ENCODE measurements at places on chromosomes 2 and 18. TPM values are rescaled to one million over a fixed set of nuclear protein-coding genes. Genes with fewer than 3 reads are reported as not detected.

GRCh38 chr2:137168552-137168951 lies 403.2 kb downstream of the THSD7B start:
- DNase-seq: no peak

- no peak for DNase-seq
Measured at GRCh38 chr2:42353792-42354429, 7.1 kb downstream of the COX7A2L start.

DNA sequence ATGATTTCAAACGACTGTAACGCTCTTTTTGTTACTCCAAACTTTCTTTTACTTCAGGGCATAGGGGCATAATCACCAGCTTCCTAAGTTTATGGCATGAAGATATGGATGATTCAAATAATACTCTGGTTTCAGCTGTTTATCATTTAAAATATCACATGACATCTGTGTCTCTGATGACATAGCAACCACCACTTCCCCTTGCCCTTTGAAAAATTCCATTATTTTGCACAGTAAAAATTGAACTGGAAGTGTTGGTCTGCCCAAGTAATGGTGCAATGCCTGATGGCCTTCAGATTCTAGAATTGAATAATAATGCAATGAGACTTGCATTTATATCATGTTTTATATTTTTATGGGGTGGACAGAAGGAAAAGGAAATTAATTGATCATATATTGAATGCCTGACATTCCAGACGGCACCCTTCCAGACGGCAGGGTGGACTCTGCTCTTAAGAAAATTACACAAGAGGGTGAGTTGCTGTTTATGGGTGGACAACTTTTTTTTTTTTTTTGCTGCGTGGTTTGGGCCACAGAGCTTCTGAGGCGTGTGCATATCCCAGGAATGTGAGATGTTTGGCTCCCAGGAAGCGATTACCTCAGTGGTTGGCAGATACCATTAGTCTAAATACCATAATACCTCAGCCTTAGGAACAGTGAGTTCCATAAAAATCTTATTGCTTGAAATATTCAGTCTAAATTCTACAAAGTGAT lies 101.7 kb upstream of the ZNF521 start:
- DNase-seq: peak; percentile 7

GRCh38 chr18:78713726-78714125 lies 265.9 kb upstream of the SALL3 start:
- DNase-seq: no peak

GRCh38 chr2:112959109-112959812 lies 18.5 kb upstream of the IL36G start:
- DNase-seq: no peak

- no peak for DNase-seq
Measured at GRCh38 chr2:160063879-160064612, 1.6 kb upstream of the PLA2R1 start.

DNA sequence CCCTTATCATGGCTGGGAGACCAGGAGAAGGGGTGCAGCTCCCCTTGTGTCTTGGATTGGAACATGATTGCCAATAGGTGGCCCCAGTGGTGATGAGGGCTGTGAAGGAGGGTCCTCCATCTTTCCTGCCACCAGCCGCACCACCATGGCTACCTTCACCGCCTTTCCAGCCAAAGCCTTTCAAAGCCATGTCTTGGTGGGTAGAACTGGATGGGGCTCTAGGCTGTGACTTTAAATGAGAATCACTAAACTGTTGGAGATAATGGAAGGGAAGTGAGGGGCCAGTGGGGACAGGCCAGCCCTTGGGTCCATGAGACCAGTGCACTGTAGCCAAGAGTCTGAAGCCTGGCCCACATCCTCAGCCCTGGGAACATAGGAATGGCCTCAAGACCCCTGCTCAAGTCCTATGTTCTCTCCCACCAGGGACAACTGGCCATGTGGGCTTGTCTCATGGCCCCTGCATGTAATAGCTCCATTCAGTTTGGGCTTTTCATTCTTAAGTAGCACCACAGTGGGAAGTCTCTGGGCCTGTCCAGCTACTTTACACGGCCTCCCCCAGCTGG lies 345.7 kb downstream of the DYSF start:
- no peak for DNase-seq

DNA sequence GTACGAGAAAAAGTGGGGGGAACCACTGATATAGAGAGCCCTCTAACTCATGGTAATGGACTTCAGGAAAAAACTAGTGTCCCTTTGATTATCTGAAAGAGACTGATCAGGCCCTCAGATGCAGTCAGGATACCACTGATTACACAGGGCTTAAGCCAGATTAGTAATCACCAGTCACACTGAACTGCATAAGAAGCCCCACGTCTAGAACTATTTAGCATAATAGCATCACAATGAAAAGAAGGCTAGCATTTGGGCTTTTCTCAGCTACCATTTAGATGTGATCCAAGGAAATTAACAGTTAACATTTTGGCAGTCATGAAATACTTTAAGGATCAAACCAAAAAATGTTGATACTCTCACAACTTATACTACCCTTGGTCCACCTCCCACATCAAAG lies 813.1 kb upstream of the POU3F3 start:
- DNase-seq: no peak

- DNase-seq: no peak
Measured at GRCh38 chr18:76505614-76506013, 10.6 kb upstream of the ZNF516 start.

- DNase-seq: no peak
Measured at GRCh38 chr18:62778976-62779869, 63.9 kb downstream of the PHLPP1 start.

GRCh38 chr2:17470855-17471641 lies 47.2 kb downstream of the RAD51AP2 start:
- DNase-seq: no peak

GRCh38 chr2:17301437-17301836 lies 216.8 kb downstream of the RAD51AP2 start:
- no peak for DNase-seq

DNA sequence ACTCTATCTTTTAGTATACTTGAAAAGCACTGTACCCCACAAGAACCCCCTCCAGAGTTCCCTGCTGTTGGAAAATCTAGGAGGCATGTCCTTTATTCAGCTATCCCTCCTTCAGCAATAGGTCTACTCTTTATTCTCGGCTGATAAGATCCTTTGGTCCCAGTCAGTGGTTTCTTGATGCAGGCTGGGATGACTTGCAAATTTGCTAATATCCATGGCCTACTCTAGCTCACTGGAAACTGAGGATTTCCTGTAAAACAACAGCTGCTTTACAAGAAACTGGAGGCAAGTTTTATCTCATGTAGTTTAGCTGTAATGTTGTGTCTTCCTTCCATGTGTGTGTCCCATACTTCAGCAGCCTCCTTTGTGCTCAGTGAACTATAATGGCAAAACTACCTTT lies 183.9 kb upstream of the SCN7A start:
- DNase-seq: no peak

DNA sequence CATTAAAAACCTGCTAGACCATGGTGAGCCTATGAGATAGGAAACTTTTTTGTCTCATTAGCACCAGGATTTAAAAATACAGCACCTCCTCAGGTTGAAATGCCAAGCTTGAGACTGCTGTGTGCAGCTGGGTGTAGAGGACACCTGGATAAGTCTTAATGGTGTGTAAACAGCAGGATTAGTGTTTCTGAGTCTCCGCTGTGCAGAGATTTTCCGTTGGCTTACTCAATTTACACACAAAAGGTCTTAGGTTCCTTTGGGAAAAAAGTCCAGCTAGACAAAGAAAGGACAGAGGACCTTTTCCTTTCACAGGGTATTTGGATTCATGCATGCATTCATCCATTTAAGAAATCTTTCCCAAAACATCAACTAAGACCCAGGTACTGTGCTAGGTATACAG lies 168.1 kb downstream of the NRXN1 start:
- DNase-seq: no peak

GRCh38 chr2:101844055-101844635 lies 146.6 kb downstream of the MAP4K4 start:
- DNase-seq: no peak

- no peak for DNase-seq
Measured at GRCh38 chr18:9135081-9135911, 1.3 kb upstream of the ANKRD12 start.

GRCh38 chr2:54429811-54430551 lies 26.1 kb upstream of the SPTBN1 start:
- DNase-seq: no peak

DNA sequence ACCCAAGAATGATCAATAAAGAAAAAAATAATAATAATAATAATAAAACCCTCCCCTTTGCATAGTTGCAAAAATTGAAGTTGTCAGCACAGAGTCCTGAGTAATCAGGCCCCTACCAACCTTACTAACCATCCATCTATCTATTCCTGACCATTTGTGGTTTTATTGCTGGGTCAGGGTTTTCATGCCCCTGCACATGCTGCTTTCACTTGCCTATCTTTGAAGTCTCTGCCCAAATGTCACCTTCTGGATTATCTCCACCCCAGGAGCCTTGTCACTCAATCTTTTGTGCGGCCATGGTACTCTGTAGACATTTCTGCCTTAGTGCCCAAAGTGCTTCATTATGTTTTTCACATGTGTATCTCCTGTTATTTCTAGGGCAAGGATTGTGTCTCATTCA lies 35.1 kb downstream of the SLC30A6 start:
- DNase-seq: no peak

DNA sequence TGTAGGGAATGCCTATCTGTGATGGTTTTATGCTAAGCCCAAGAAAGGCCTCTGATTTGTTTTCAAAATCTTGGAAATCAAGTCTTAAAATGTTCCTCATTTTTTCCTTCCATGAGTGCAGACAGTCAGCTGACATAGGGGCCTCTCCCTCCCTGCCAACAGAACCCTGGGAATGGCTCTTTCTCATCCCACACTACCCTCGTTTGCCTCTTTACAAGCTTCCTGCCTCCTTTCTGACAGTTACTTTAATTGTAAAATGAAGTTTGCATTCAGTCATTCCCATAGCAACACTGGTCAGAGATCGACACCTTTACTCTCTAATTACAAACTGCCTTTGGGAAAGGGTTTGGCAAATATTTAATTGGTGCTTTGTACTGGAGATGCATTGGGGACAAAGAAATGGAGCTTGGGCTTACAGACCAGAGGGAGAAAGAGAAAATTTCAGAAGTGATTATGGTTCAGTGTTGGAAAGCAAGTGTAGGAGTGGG lies 25.4 kb downstream of the KIF5C start:
- no peak for DNase-seq

DNA sequence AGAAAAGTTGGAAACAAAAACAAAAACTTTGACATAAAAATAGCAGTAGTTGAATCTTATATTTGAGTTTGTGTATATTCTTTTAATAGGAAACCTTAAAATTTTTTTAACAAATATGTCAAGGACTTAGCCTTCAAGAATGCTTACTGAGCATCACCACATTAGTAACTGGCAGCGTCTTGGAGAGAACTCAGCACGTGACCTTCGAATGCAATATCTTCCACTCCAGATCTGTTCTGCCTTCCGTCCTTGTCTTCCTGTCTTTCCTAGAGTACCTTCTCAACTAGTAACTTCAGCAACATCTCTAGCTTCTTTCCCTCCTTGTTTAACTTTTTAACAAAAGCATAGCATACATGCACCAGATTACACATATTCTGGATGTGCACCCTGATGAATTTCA lies 972 bp downstream of the RSAD2 start:
- no peak for DNase-seq

DSEL gene
- total RNA-seq: 7.1 TPM

HNRNPA3 gene
- 47.5 TPM for total RNA-seq

GTF2A1L gene
- total RNA-seq: not detected

PLEKHH2 gene
- total RNA-seq: 2.3 TPM

MBD2 gene
- 26.7 TPM for total RNA-seq

REEP1 gene
- total RNA-seq: 0.48 TPM

FZD7 gene
- 14.5 TPM for total RNA-seq

LYPD6B gene
- total RNA-seq: 5.3 TPM

All from kidney epithelial cell (primary cell).